ENCODE measurements at places on chromosomes 2 and 18.
A peak's percentile ranks its signal among the peaks of the same experiment; 100 is the strongest.

GRCh38 chr2:129857200-129857599, 122.3 kb upstream of the RAB6C start:
- DNase-seq: no peak

- DNase-seq: no peak
Observed at GRCh38 chr2:121707920-121708361, 28.7 kb downstream of the NIFK start.

- DNase-seq: no peak
Observed at GRCh38 chr18:8948471-8949149, 153.9 kb upstream of the NDUFV2 start.

- no peak for DNase-seq
Observed at GRCh38 chr2:2056531-2056930, 274.5 kb downstream of the MYT1L start.

DNA sequence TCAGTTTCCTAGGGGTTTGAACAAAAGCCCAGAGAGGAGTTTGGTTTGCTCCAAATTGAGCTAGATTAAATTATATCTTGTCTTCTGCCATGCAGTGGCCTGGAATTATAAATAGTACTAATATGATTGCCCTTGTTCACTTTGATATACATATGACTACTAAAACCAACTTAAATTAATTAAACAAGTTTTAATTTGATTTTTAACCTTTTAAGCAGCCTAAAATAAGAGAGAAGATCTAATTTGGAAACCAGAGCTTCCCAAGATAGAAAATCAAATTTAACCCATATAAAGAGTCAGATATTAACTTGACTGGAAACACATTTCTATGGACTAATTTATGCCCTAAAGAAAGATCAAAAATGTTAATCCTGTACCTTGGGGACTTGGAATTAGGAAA, 444.5 kb upstream of the SLC8A1 start:
- no peak for DNase-seq

- DNase-seq: no peak
Observed at GRCh38 chr2:109028277-109028676, 39.3 kb upstream of the EDAR start.

- DNase-seq: no peak
Observed at GRCh38 chr2:224428787-224429440, 27.0 kb upstream of the FAM124B start.

- no peak for DNase-seq
Observed at GRCh38 chr2:134273256-134273983, 19.5 kb downstream of the MGAT5 start.

DNA sequence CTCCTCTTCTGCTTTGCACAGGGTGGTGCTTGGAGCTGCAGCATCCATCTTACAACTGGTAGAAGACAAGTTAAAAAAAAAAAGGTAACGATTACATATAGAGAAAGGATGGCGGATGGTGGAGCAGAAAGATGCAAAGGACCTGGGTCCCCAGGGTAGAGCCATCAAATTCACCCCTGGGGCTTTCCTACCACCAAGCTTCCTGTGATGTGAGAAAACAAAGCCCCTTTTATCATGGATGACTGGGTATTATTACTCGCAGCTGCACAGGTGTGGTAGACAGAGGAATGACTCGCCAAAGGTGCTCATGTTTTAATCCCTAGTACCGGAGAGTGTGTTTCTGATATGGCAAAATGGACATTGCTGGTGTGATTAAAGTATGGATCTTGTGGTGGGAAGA, 1.3 kb upstream of the ACOXL start:
- DNase-seq: no peak

DNA sequence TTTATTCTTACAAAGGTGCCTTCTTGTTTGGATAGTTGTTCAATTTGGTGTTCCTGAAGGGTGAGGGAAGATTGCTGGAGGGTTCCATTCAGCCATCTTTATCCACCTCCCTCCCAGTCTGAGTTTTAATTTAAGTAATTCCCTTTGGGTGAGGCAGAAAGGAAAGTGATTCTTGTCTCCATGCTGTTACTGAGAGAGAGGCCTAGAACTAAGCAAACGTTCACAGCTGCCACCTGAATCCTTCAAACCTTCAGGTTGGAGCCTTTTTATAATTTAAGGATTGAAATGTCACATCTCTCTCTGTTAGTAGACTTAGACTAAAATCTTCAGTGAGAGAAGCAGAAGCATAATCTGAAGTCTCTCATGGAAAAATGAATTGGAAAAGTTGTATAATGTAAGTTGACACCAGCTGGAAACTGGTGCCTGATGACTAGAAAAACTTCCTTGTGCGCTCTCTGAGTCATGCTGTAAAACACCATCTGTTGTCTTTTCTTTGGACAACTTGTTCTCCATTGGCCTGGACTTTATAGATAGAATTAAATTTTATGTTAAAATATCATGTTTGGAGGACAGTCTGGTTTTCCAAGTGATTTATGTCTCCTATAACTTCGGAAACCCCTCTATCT, 14.6 kb downstream of the STRADB start:
- no peak for DNase-seq

DNA sequence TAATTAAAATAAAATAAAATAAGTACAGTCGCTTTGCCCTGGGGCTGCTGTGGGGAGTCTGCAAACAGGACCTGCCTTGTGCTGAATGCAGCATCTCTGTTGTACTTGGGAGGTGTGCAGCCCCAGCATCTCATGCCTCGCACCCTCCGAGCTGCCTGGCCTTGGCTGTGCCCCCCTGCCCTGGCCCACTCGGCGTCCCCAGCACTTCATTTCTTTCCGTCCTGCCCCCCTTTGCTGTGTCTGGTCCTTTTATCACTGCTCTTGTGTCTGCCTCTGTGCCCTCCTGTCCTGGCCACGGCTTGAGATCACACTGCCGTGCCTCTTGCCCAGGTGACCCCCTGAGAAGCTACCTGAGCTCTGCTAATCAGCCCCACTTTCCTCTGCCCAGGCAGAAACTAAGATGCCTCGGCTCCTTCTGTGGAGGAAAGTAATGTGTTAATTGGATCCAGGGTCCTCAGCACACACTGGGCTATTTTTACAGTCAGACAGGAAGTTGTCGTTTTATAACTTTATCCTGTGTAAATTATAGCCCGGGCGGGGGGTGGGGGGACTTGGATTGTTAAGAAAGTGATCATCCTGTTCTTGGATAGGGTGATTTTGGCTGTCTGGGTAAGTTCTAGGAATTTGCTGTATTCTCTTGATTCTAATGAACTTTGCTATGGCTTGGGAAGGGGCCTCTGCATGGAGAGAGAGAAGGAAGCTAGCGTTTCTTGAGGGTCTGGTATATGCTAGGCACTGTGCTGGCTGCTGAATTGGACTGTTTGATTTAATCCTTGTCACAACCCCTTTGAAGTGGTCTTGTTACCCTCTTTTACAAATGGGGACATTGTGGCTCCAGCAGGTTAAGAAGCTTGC, 69.4 kb downstream of the AGAP1 start:
- DNase-seq: no peak

DNA sequence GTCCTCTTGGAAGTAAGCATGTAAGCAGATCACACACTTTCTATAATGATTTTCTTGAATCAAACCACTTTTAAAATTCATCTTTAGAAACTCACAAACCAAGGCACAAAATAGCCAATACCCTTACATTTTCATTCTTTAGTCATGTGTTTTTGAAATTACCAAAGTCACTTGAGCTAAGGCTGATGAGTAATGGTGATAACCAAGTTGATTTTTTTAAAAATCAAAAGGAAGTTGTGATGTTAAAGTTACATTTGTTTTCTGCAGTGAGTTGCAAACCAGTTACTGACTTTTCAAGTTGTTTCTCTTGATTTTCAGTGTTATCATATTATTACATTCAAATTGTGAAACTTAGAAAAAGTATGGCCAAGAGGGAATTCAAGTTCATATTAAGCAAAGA, 21.5 kb upstream of the IL18RAP start:
- no peak for DNase-seq

GRCh38 chr2:229780856-229781773, 66.8 kb upstream of the DNER start:
- DNase-seq: peak; percentile 33

- no peak for DNase-seq
Observed at GRCh38 chr2:147884830-147885229, 40.0 kb downstream of the ACVR2A start.

GRCh38 chr2:74008761-74009395, 24.2 kb downstream of the TET3 start:
- DNase-seq: no peak

DNA sequence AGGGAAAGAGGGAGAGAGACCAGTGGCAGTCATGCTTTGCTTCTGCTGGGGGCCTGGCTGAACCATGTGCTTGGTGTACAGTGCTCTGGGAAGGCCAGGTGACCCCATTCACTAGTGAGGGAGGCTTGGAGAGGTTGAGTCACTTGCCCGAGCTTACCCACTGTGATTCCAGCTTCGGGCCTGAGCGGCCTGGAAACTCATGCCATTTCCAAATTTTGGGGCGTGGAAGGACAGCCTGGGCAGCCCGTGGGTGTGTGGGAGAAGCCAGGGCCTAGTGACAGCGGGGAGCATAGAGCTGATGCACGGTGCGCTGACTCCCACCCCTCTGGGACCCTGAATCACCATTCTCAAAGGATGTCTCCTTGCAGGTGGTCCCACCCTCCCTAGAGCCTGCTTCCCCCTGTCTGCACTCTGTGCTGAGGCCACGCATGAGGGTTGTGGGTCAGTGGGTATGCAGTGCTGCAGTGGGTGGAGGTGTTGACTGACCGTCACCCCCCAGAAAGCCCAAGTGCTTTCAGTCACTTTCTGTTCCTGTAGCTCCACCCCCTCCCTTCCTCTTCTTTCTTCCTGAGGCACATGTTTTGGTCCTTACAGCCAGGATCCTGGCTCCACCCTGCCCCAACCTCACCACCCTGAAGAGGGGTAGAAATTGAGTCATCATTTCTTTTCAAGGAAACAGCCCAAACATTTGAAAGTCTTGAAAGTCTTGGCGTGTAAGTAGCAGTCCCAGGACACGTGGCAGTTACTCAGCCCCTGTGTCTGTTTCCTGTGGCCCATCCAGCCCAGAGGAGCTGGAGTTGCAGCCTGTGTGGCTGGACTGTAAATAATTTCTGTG, 69.3 kb upstream of the MCFD2 start:
- no peak for DNase-seq

- no peak for DNase-seq
Observed at GRCh38 chr2:110983133-110983532, 137.6 kb upstream of the BCL2L11 start.

DNA sequence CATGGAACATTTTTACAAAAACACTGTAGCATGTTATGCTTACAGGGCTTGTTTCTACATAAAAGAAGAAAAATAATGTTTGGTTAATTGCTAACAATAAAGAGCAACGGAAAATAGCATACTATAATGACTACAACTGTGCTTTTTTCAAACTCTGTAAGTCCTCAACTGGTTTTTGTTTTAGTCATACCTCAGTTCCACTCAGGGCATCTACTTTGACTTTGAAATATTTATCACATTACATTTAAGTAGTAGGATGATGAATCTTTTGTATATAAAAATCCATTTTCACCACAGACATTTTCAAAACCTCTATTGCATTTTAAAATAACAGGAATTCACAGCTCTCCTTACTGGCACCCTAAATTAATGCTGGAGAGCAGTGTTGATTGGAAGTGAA, 8.3 kb downstream of the SATB2 start:
- DNase-seq: no peak

DNA sequence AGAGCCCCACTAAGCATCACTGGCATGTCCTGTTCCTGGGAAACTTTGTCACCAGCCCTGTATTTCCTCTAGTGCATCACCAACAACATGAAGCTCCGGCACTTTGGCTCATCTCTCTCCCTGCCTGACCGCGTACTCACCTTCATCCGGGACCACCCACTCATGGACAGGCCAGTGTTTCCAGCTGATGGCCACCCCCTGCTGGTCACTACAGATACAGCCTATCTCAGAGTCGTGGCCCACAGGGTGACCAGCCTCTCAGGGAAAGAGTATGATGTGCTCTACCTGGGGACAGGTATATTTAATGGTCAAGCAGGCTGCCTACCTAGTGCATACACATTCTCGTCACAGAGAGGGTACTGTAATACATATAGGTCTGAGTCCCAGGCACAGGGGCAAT, 21.0 kb downstream of the SEMA4F start:
- DNase-seq: no peak

- DNase-seq: no peak
Observed at GRCh38 chr2:2234398-2235195, 96.5 kb downstream of the MYT1L start.

GRCh38 chr2:196551014-196551413, 88.5 kb upstream of the CCDC150 start:
- no peak for DNase-seq

GRCh38 chr2:96150791-96151594, 5.8 kb upstream of the DUSP2 start:
- no peak for DNase-seq

- DNase-seq: no peak
Observed at GRCh38 chr18:79405781-79406575, 10.2 kb downstream of the NFATC1 start.

GRCh38 chr2:236061899-236062298, 106.3 kb downstream of the GBX2 start:
- no peak for DNase-seq

GRCh38 chr18:63553081-63553480, 10.9 kb downstream of the SERPINB12 start:
- DNase-seq: no peak

GRCh38 chr2:11040992-11041391, 114.3 kb upstream of the SLC66A3 start:
- DNase-seq: no peak

GRCh38 chr2:10591207-10591606, 98.6 kb downstream of the NOL10 start:
- no peak for DNase-seq

DNA sequence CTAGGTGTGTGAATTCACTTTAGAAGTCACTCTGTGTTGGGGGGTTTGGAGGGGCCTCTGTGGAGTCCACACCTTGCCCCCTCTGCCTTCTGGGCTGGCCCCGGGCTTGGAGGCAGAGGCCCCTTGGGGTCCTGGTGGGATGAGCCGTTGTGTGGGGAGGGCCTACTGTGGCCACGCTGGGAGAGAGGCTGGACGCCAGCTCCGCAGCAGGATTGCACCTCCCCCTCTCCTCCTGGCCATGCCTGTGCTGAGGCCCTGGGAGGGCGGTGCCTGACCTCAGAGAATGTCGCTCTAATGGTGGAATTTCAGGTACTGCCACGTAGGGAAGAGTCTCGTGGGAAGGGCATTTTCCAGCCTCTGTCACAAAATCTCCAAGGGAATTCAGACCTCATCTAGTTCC, 237.0 kb downstream of the ATAD2B start:
- DNase-seq: no peak

GRCh38 chr2:26606847-26607190, 34.3 kb downstream of the CIB4 start:
- no peak for DNase-seq

GRCh38 chr2:234953116-234954031, 1.6 kb downstream of the SH3BP4 start:
- DNase-seq: no peak

DNA sequence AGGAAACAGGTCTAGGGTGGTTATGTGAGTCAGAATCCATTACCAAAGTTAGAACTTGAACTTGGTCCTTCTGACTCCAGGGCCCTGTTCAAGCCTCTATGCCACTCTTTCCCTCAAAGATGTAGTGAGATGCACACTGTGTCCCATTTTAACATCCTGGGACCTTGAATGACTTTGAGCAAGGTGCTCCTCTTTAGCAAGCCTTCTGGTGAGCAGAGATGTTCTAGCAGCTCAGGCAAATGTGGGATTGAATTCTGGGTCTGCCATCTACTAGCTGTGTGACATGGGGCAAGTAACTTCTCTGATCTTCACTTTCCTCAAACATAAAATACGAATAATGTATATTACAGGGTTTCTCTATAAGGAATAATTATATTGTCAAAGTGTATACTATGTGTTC, 294.0 kb upstream of the CXCR4 start:
- no peak for DNase-seq
